CD4-positive, alpha-beta memory T cell (primary cell): ENCODE measurements at places on chromosomes 2 and 18.

GRCh38 chr2:148875387-148876051 lies 492 bp downstream of the KIF5C start:
- DNase-seq = peak; percentile 15

- DNase-seq = no peak
These were observed 1.2 kb upstream of the CABLES1 start for GRCh38 chr18:23133860-23134779.

DNA sequence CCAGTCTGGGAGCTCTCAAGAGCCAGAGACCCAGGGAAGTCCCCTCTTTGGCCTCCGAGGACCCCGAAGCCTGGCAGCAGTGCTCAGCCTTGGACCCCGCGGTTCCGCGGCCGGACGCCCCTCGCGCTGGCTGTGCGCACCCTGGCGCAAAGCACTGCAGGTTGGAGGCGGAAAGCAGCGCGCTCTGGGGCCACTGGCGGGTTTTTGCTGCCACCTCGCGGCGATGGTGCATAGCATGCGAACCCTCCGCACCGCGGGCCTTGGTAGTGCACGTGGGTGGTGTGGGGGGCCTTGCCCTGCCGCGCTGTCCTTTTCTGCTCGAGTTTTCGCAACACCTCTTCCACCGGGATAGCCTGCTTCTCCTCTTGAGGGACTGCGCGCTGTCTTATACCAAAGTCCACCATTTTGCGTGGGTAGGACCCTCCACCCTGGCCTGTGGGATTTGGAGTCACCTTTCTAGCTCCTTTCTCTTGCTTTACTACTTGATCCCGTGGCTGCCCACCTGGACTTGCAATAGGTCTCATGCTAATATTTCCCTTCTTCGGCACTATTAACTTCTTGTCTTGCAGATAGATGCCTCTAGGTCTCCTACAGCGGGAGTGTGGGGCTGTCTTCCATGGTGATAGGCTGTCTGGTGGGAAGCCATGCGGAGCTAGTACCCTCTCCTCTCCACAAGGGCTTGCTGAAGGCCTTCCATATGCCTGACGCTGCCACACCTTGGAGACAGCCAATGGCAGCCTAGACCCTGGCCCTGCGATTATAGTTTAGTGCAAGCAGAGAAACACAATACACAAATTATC lies 14.3 kb downstream of the SIX3 start:
- peak; percentile 58 for DNase-seq

DNA sequence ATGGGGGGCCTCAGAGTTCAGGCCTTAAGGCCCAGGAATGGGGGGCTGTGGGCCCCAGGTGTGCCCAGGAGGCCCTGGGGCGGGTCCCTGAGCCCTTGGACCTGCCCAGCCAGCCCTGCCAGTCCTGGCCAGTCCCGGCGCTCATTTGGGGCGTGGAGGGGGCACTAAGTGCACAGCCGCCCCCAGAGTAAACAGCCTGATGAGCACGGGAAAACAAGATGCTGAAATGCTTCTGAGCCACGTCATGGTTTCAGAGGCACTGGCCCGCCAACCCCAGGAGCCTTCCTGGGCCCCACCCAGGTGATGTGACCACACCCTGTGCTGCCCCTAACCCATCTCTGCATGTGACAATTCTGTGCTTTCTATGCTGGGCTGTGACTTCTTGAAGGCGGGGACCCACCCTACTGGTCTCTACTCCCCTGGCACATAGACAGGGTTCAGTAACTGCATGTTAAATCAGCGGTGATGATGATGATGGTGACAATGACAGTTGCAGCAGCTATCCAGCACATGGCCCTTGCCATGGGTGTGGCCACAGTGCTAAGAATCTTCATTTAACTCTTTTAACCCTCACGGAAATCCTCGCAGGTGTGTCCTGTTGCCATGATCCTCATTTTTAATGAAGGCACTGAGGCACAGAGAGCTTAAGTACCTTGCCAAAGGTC lies 28.1 kb upstream of the ASPRV1 start:
- no peak for DNase-seq

DNA sequence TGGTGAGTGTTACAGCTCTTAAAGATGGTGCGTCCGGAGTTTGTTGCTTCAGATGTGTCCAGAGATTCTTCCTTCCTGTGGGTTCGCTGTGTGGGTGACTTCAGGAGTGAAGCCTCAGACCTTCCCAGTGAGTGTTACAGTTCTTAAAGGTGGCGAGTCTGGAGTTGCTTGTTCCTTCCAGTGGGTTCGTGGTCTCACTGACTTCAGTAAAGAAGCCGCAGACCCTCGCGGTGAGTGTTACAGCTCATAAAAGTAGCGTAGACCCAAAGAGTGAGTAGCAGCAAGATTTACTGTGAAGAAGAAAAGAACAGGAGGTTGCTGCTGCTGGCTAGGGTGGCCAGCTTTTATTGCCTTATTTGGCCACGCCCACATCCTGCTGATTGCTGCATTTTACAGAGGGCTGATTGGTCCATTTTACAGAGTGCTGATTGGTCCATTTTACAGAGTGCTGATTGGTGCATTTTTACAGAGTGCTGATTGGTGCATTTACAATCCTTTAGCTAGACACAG lies 34.0 kb upstream of the SPTBN1 start:
- peak; percentile 53 for DNase-seq

GRCh38 chr2:17355608-17356329 lies 162.5 kb downstream of the RAD51AP2 start:
- DNase-seq = no peak

GRCh38 chr2:20190876-20191713 lies 33.8 kb downstream of the SDC1 start:
- DNase-seq = no peak

GRCh38 chr18:5513947-5514346 lies 29.9 kb downstream of the EPB41L3 start:
- no peak for DNase-seq

GRCh38 chr2:26583381-26583911 lies 57.7 kb downstream of the CIB4 start:
- no peak for DNase-seq

- no peak for DNase-seq
These were observed 474.6 kb downstream of the PLCL1 start for GRCh38 chr2:198279026-198279425.

- no peak for DNase-seq
These were observed 195.9 kb downstream of the TFCP2L1 start for GRCh38 chr2:121089166-121089510.

DNA sequence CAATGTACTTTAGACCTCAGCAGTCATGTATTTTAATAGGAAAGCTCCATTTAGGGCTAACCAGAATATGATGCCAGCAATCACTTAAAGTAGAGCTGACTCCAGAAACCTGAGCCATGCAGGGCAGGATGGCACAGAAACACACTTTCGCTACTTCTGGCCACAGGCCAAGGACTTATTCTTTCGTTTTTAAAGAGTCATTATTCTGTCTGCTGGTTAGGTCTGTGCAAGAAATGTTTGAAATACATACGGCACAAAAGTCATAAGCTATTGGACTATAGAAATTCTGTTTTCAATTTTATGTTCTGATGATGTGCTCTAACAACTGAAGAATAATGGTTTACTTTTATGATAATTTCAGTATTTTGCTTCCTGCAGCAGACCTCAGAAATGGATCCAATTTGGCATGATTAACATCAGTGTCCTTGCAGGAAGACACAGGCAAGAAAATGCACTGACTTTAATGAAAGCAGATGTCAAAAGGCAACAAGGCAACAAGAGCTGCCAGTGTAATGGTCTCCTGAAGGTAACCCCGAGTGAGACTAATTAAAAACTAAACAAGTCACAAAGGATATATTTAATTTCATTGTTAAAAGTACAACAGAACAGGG lies 114.4 kb upstream of the CHRNA1 start:
- DNase-seq = no peak

- DNase-seq = no peak
These were observed 256.7 kb upstream of the SETBP1 start for GRCh38 chr18:44423814-44424644.

- DNase-seq = no peak
These were observed 431.6 kb downstream of the PID1 start for GRCh38 chr2:228839421-228839876.

DNA sequence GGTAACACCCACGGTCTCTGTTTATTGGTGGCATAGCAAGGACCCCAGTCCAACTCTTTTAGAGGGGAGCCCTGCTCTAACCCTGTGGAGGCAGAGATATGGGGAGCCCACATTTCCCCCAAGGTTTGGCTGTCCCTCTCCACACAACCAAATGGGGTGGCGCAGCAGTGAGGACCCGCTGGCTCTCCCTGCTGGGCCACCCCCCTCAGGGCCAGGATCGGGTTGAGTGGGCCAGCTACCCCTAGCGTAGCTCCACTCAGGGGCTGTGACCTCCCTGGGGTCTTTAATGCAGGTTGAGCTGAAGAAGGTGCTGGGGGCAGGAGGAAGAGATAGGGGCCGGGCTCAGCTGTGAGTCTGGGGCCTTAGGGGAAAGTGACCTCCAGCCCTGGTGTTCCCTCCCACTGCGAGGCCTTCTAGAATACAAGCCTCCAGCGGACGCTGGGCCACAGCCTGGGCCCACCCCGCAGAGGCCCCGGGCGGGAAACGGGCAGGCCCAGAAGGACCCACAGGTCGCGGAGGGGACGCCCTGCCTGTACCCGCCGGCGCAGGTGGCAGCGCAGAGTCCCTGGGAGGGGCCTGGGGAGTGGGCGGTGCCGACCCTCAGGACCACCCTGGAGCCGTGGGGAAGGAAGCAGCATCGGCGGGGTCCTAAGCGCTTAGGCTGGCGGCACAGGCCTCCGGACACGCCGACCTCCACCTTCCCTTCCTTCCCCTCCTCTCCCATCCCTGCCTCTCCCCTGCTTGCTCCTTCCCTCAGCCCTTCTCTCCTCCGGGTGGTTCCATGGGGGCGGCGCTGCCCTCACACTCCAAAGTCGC lies 9.6 kb downstream of the CROCC2 start:
- no peak for DNase-seq

DNA sequence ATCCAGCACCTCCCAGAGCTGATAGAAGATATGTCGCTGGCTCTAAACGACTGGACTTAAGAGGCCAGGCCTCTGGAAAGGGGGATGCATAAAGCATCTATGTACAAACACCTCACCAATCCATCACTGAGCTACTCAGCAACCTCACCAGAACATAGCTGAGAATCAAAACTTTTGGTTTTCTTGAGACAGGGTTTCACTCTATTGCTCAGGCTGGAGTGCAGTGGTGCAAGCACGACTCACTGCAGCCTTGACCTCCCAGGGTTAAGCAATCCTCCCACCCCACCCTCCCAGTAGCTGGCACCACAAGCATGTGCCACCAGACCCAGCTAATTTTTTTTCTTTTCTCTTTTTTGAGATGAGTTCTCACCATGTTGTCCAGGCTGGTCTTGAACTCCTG lies 62.9 kb upstream of the MSH6 start:
- DNase-seq = no peak

DNA sequence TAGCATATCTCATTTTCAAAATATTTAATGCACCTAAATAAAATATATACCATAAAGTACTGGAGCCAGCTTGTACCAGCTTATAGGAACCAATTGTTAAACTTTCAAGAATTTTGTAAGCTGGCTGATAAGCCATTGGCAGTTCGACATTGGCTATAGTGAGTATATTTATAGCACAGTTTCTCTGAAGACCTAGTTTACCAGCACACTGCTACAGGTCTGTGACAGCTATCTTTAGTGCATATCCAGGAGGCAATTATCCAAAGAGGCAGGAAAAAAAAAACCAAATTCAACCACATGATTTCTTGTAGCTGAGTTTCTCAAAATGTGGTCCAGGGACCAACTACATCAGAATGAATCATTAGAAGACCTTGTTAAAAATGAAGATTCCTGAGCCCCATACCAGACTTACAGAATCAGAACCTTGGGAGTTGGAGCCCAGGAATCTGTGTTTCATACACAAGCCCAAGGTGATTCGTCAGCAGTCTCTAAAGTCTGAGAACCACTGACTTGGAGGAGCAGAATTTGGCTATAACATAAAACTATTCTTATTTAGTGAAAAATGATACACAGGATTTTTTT lies 279.0 kb upstream of the NRP2 start:
- DNase-seq = no peak

- no peak for DNase-seq
These were observed 190.7 kb upstream of the CXCR4 start for GRCh38 chr2:136308611-136309010.

- DNase-seq = no peak
These were observed 141.1 kb downstream of the DOCK10 start for GRCh38 chr2:224901121-224901676.

- DNase-seq = no peak
These were observed 255.3 kb downstream of the NR4A2 start for GRCh38 chr2:156077041-156077742.

- DNase-seq = no peak
These were observed 254.8 kb downstream of the SETBP1 start for GRCh38 chr18:44935455-44935854.
